ENCODE measurements at places on chromosomes 13 and 19.

DNA sequence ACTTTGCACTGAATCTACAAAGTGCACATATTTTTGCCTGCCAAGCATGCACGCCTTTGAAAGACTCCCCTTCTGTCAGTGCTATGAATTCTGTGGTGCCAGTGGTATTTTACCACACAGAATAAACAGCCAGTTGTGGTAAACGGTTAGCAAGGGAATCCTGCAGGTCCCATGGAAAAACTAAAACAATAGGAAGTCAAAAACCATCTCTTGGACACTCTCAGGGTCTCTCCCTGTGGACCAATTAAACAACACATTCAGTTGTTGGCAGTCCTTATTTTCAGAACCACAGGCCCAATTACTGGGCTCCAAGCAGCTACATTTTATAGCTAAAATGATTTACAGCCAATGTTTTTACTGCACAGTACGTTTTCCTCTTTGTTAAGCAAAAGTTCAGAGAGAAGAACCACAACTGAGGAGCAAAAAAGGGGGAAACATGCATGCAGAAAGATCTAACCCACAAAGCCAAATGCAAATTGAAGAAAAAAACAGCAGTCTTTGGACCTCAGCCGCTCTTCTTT is 116.9 kb downstream of the KCTD12 start:
- DNase-seq = no peak

GRCh38 chr13:35857769-35858168 is 273.4 kb downstream of the DCLK1 start:
- no peak for DNase-seq

- no peak for DNase-seq
These were observed 333.4 kb downstream of the ITGBL1 start for GRCh38 chr13:101785858-101786257.

- DNase-seq = peak; percentile 97
These were observed 7.0 kb upstream of the CBLC start for GRCh38 chr19:44770550-44771257.

GRCh38 chr19:14003251-14004055 is 2.7 kb downstream of the RFX1 start:
- no peak for DNase-seq
